ENCODE measurements at places on chromosomes 2 and 18.

GRCh38 chr2:2974982-2975381 is 402.6 kb downstream of the EIPR1 start:
- DNase-seq = no peak

DNA sequence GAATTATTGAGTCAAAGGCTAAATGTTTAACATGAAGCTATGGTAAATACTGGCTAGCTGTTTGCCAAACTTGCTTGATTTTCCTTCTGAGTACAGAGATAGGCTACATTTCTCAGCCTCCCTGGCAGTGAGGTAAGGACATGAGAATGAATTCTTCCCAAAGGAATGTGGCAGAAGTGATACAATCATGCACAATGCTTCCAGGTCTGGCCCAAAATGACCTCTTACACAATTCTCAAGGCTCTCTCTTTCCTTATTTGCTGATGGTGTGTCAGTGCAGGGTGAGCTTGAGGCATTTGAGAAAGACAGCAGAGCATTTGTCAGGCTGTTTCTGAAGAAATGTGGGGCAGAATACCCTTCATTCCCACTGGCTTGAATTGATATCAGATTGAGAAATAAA is 95.6 kb upstream of the NABP1 start:
- DNase-seq = no peak

DNA sequence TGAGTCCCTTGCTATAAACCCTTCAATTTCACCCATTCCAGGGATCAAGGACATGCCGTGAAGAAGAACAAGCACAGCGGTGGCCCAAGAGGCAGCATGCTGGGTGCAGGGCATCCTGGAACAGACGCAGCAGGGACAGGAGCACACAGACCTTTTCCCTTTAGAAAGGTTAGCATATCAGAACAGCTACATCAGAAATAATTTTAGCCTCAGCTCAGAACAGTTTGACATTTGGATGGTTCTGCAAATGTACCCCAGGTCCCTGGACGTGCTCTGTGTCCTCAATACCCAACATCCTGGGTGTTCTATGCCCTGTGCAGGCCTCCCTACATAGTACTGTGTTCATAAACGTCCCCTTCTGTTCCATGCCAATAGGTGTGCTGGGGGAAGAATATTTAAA is 80.4 kb downstream of the MYOM1 start:
- no peak for DNase-seq

DNA sequence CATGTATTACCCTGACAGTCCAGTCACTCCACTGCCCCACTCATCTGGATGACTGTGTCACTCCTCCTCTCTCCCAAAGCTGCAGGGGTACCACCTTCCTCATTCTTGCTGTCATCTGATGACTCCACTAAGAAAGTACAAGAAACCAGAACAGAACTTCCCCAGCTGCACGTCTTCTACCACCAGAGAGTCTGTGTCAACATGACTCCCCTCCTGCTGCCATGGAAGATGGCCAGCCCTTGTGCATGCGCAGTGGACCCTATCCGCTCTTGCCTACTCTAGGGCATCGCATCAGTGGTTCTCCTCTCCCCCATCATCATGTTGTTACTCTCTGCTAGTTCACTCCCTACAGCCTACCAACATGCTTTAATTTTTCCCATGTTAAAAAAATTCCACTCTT is 14.5 kb upstream of the ST8SIA3 start:
- no peak for DNase-seq

GRCh38 chr2:144459937-144460336 is 60.0 kb downstream of the ZEB2 start:
- no peak for DNase-seq

DNA sequence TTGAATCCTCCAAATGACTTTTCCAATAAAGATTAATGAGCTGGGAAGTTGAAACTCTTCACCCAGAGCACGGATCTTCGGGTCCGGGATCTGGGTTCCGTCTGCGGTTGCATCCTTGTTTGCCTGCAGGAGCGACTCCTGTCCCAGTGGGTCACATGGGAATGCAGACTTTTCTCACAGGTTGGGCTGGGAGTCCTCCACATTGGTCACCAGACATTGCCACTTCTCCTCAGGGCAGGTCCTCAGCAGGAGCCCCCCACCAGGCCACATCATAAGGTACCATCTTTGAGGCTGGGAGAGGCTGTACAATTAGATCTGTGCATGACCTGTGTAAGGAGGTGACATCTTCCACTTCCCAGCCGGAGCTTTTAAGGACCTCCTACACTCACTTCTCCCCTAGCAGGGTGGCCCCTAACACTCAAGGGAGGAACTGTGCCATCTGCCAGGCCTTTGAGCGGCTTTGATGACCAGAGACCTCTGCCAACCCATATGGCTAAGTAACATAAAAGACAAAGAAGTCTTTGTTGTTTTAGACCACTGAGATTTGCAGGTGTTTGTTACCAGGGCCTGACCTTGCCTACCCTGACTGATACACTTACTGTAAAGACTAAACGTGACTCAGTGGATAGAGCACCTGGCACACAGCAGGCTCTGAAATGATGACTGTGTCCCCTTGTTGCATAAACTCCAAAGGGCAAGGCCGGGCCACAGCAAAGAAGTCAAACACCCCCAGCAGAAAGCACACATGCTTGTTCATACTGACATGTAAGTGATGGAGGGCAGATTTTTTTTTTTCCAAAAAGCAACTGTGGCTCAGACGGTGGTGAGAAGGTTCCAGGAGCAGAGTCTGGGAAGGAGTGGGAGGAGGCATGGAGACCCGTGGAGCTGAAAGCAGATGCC is 7.9 kb upstream of the TEX51 start:
- DNase-seq = no peak

- peak; percentile 54 for DNase-seq
These were observed 146.3 kb upstream of the RIOK3 start for GRCh38 chr18:23306822-23307221.
